ENCODE measurements at places on chromosomes 11 and 22. TPM values are rescaled to one million over a fixed set of nuclear protein-coding genes. Genes with fewer than 3 reads are reported as not detected.
A peak's percentile ranks its signal among the peaks of the same experiment; 100 is the strongest.

The ADAMTS15 gene
- polyA plus RNA-seq = 74.7 TPM

The CHRNA10 gene
- 2.6 TPM for polyA plus RNA-seq

The TMEM151A gene
- 0.05 TPM for polyA plus RNA-seq

The KLHDC7B gene
- polyA plus RNA-seq = 0.46 TPM

The PIK3IP1 gene
- 12.4 TPM for polyA plus RNA-seq

The KREMEN1 gene
- 22.1 TPM for polyA plus RNA-seq

The CASP5 gene
- polyA plus RNA-seq = not detected

The SLC22A9 gene
- polyA plus RNA-seq = not detected

The SPCS2 gene
- 310 TPM for polyA plus RNA-seq

The RFPL1 gene
- 1.2 TPM for polyA plus RNA-seq

The XKR3 gene
- not detected for polyA plus RNA-seq

The PGA5 gene
- not detected for polyA plus RNA-seq

The CHRM4 gene
- polyA plus RNA-seq = 0.27 TPM

The POU2F3 gene
- 0.83 TPM for polyA plus RNA-seq

DNA sequence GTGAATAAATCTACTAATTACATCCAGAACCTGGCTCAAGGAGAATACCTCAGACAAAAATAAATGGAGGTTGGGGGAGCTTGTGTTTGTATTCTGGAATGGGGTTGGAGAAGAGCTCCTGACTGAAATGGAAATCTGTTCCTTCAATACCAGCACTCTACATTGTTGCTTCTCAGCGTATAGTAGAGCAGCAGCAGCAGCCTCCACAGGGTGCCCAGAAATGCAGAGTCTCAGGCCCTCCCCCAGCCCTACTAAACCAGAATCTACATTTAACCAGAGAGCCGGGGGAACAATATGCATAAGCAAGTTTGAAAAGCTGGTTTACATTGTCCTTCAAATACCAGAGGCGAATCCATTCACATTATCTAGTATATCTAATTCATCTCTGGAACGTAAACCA lies 474.8 kb downstream of the NTM start:
- no peak for DNase-seq

- DNase-seq = peak; percentile 59
These were observed 6.7 kb upstream of the AP1B1 start for GRCh38 chr22:29394931-29395581.

DNA sequence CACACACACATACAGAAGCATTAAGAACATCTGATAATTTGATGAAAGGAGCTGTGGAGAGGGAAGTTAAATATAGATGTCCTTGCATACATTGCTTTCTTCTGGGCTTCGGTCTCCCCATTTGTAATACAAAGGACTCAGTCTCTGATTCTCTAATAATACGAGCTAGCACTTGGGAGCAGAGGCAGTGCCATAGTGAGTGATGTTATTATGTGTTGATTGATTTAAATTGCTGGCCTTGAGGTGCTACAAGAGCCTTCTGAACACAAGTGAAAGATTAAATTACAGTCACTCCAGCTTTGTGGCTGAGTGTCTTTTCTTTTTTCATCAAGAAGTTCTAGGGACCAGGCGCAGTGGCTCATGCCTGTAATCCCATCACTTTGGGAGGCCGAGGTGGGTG lies 61.5 kb upstream of the HMGXB4 start:
- no peak for DNase-seq

- DNase-seq = no peak
These were observed at the start of gene SORL1-AS1 for GRCh38 chr11:121452609-121453150. Gene SORL1-AS1 (minus strand): TSS chr11:121452967.

DNA sequence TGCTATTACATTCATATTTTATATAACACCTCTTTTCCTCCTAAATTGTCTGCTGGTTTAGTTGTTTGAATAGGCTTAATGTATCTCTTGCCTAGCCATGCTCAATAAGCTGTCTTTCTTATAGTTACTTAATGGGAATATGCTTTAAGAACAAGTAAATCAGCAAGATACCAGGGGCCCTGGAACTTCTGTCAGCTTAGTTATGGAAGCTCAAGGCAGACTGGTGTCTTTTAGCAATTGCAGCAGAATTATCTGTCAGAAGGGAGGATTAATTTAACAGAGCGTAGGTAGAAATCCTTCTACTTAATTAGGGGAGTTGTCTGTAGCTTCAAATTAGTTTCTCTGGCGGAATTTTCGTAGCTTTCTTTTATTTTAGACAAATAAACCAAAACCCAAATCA lies 94.9 kb downstream of the C11orf91 start:
- no peak for DNase-seq

DNA sequence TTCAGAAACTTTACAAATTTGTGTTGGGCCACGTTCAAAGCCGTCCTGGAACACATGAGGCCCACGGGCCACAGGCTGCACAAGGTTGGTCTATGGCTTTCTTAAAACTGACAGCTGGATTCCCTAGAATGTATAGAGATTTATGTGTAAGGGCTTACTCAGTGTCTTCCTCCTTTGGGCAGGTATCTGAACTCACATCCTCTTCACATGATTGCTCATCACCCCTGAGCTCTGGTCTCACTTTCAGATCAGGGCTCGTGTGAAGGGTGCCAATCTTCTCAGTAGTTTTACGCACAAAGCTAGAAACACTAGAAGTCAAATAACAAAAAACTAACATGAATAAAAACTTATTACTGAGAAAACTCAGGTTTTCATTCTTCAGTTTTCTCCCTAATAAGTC lies 27.1 kb downstream of the HPS5 start:
- no peak for DNase-seq

GRCh38 chr11:89613911-89614310 lies 96.2 kb upstream of the TRIM77 start:
- DNase-seq = no peak

DNA sequence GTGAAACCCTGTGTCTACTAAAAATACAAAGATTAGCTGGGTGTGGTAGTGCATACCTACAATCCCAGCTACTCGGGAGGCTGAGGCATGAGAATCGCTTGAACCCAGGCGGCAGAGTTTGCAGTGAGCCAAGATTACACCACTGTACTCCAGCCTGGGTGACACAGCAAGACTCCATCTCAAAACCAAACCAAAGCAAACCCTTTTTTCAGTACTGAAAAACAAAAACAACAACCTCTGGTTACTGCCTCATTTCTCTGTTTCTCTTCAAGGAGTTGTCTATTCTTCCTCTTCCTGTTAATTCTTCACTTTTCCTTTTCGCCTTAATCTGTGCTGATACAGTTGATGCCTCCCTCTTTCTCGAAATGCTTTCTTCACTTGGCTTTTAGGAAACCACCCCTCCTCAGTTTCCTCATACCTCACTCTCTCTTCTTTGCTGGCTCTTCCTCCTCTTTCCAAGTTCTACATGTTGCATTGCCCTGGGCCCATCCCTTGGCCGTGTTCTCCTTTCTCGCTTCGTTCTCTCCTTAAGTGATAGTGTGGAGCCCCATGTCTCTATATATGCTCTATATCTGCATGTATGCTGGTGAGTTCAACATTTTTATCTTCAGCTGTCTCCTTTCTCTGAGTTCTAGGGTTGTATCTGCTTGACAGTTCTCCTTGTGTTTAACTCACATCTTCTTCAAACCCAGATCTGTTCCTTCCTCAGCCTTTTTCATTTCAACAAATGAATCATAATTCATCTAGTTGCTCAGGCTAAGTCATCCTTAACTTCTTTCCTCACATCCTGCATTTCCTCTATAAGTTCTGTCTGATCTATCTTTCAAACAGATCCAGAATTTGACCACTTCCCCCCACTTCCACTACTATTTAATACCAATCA lies 37.1 kb downstream of the NUCB2 start:
- DNase-seq = no peak

GRCh38 chr11:10998674-10999073 lies 140.8 kb upstream of the ZBED5 start:
- DNase-seq = no peak

GRCh38 chr11:104764710-104765045 lies 133.6 kb downstream of the CASP12 start:
- no peak for DNase-seq
